ENCODE measurements at places on chromosomes 5 and 9.

- DNase-seq: no peak
Observed at GRCh38 chr5:160701403-160701802, 150.6 kb downstream of the ATP10B start.

- DNase-seq: no peak
Observed at GRCh38 chr5:138657360-138657759, 82.2 kb upstream of the HSPA9 start.

DNA sequence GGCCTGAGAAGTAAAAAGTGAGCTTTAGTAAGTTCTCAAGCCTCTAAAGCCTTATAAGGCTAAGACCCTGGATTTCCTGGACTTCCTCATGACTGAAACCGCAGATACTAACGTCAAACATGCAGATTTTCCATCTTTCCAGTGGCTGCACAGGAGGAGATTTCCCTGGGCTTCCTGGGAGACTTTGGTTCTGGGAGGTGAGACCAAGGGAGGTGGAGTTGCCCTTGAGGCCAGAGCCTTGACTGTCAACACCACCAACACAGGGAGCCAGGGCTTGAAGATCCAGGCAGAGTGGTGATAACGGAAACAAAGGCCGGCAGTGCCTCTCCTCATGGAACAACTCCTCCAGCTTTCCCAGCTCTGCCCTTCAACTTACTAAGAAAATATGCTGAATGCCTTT, 144.7 kb upstream of the LRRTM2 start:
- DNase-seq: no peak

DNA sequence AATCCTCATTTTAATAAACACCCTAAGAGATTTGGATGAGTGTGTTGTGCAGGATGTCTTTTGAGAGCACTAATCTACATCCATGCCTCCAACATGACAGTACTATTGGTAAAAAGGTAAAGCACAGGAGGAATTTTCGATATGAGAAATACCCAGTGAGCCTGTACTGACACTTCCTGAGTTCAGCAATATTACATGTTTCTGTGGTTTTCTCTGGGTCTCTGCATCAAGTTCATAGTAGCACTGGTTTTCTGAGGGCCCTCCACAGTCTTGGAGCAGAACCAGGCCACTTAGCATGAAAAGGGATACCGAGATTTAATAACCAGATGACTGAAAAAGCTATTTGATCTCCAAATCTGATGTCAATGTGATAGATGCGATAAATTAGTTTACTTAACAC, 524.1 kb downstream of the TMEM38B start:
- DNase-seq: no peak

DNA sequence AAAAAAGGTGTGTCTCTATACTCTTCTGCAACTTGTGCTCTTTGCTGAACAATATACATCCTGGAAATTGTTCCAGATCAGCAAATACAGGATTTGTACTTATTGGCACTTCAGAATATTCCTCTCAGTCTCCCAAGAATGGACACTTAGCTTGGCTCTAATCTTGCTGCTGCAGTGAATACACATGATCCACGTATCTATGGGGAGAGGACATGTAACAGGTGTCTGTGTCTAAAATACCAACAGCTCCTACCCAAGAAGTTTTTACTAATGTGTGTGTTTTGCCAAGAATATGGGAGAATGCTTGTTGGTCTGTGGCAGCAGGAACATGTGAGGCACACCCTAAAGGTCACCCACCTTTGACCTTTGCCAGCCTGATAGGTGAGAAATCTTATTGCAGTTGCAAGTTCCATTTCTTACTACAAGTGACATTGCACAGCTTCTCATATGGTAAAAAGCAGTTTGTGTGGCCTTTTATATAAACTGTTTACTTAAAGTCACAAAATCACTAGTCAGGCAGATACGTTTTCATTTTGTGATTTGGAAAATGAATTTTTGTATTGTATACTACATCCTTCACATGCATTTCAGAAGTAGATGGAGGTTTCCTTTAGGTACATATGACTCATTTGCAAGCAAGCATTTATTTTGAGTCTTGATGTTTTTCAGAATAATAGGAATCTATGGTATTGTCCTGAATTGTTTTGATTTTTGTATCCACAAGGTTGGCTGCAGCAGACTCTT, 35.8 kb downstream of the PHF2 start:
- DNase-seq: no peak

GRCh38 chr5:42605490-42605889, 151.1 kb upstream of the CCDC152 start:
- no peak for DNase-seq

GRCh38 chr9:129560881-129561306, 60.0 kb downstream of the C9orf50 start:
- no peak for DNase-seq

GRCh38 chr5:98321361-98321760, 452.1 kb upstream of the RGMB start:
- no peak for DNase-seq

DNA sequence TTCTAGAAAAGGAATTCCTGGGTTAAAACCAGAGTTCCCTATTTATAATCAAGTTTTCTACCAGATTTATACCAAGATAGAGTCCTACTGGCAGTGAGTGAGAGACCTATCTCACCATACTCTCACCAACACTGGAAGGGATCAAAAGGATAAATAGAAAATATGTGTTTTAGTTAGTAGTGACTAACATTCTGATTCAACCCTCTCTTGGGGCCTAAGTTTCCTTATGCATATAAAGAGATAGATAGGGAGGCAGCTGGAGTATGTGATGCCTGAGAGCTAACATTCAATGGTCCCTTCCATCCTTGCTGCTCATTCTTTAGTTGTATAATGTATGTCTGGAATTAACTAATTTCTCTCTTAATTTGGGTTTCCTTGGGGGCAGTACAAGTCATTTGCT, 32.0 kb downstream of the CKMT2 start:
- DNase-seq: no peak

GRCh38 chr5:34034534-34035327, 8.3 kb downstream of the C1QTNF3 start:
- no peak for DNase-seq

DNA sequence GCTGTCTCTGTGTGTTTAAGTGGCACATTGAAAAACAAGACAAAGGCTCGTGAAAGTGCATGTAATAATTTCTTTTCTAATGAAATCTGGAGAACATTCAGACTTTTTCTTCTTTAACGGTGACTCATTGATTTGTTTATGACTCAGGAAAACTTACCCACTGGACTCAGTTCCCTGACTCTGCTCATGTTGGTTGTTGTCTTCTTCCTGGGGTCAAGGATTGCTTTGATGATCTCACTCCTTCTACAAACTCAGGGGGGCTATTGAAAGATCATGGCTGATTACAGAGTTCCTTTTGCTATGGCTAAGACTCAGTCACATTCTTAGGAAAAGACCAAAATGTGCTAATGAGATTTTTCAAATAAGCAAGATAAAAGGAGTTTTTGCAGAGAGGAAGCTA, 141.1 kb upstream of the DAP start:
- DNase-seq: no peak

DNA sequence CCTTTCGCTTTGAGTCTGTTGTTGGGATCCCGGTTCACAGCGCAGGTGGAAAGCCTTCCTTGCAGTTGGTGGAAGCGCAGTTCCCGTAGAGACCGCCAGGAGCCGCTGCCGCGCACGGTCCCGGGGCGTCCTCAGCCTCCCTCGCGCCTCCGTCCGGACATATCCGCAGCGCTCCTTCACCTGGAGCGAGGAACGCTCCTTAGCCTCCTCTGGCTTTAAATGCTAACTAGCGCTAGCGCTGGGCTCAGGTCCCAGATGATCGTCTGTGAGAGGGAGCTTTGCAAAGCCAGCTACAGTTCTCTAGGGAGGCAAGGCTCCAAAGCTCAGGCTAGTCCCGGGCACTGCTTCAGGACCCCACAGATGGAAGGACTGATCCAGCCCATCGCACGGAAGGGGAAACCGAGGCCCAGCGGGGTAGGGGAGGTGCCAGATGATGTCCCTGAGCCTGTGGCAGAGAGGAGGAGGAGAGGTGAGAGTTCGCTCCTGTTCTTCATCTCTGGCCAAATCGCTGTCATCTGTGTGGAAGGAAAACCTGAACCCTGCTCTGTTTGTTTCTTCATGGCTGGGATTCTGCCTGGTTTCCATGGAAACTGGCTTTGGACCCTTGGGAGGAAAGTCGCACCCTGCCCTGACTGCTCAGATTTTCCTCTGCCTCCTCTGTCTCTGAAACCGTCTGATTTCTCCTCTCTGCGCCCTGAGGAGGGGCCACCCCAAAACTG, 31.4 kb downstream of the COL15A1 start:
- DNase-seq: peak; percentile 86
